ENCODE measurements at places on chromosomes 1 and 21.

DNA sequence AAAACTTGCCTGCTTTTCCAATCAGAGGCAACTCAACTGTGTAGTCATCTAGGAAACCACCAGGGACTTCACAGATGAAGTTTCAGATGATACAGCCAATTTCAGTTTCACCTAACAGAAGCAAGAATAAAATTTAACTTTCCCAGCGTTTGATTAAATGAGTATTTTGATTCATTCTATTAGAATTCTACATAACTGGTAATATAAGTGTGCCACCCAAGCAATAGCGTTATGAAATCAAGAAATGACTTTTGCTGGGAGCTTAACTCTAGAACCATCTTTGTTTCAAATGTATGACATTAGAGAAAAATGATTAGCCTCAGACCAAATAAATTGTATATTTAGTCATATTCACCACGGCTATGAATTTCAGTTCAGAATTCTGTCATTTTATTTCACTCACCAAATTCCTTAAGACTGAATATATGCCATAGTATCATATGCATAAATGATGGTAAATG is 239.3 kb downstream of the NRIP1 start:
- DNase-seq: no peak

DNA sequence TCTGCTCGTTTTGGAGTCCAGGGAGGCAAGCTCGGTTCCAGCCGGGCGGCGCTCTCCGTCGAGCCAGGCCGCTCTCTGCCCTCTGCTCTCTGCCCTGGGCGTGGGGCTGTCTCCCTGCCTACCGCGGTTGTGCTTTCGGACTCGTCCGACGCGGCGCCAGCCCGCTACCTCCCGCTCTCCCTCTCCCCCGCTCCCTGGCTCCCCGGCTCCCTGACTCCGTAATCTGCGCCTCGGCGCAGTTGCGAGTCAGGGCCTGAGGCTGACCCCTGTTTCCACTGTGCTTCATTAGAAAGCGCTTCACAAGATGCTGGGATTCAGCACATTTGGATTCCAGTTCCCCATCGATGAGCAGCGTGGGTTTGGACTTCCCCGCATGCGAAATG is 2.2 kb downstream of the SOX13 start:
- DNase-seq: no peak

- DNase-seq: no peak
These were observed 964.6 kb downstream of the BRINP3 start for GRCh38 chr1:189513091-189513490.

DNA sequence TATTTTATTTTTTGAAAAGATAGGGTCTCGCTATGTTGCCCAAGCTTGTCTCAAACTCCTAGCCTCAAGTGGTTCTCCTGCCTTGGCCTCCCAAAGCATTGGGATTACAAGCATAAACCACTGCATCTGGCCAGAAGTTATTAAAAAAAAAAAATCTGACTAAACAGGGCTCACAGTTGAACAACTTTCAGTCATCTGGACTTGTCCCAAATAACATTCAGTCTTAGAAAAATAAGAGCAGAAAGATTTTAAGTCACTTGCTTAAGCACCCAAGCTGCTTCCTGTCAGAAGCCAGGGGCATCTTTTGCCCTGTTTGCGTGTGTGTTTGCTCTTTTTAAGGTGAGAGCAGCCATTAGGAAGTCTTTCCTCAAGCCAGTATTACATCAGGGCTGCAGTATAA is 286.8 kb downstream of the LMO4 start:
- no peak for DNase-seq

DNA sequence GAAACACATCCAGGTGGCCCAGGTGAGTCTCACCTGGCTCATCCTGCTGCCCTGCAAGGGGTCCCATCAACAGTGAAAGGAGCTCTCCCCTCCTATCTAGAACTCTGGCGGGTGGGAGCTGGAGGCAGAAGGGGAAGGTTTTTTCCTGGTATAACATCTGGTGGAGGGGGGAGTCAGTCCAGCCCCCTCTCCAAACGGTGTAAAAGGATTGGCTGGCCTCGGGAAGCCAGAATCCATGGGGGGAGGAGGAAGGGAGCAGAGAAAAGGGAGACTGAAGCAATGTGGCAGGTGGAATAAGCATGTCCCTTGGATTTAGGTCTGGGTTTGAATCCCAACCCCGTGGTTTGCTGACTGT is 1.2 kb upstream of the CAMK2N1 start:
- DNase-seq: no peak

GRCh38 chr1:184150776-184151531 is 99.4 kb downstream of the TSEN15 start:
- DNase-seq: no peak

- DNase-seq: no peak
These were observed 40.1 kb downstream of the AHDC1 start for GRCh38 chr1:27563591-27564471.

GRCh38 chr1:50420689-50421365 is 2.4 kb downstream of the DMRTA2 start:
- peak; percentile 25 for DNase-seq

GRCh38 chr1:198638441-198638840 is 399 bp upstream of the PTPRC start:
- no peak for DNase-seq

DNA sequence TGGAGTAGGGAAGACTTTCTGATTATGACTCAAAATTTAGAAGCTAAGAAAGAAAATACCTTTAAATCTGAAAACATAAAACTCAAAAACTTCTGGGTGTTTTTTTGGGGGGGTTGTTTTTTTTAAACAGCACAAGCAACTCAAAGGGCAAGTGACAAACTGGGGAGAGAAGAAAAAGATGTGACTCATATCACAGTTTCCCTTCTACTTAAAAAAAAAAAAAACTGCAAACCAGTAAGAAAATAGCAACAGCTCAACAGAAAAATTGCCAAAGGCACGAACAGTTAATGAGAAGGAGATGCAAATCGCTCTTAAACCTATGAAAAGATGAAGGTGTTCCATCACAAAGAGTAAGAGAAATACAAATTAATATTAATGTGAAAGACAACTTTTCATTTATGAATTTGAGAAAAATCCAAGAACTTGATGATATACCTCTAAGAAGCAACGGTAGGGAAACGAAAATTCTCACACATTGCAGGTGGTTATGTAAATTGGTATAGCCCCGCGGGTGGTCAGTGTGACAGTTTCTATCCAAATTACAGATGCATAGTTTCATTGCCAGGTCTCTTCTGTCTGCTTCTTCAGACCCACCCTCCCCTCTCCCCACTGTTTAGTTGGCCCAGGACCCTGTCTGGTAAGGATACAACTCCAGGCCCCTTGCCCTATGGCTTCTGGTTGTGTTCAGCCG is 9.0 kb downstream of the IFNAR2 start:
- DNase-seq: no peak

GRCh38 chr21:14878971-14879370 is 185.8 kb downstream of the NRIP1 start:
- no peak for DNase-seq

- DNase-seq: no peak
These were observed 116.3 kb downstream of the DHRS3 start for GRCh38 chr1:12501661-12502060.

DNA sequence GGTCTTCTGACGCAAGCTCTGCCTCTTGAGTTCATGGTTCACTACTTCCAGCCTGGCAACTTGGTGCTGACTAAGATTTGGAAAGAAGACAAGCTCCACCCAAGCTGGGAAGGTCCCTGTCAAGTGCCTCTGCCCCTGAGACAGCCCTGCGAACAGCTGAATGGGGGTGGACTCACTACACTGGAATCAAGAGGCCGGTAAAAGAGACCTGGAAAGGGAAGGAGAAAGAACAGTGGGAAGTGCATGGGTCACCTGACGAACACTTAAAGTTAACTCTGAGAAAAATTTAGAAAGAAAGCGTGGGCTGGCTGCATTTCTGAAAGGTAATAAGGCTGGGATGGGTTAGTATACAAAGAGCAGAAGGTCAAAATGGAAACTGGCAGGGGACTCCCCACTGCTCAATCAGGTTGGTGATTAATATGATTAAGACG is 26.1 kb upstream of the ZNF496 start:
- no peak for DNase-seq

GRCh38 chr21:37199057-37199924 is 67.8 kb downstream of the VPS26C start:
- DNase-seq: no peak

DNA sequence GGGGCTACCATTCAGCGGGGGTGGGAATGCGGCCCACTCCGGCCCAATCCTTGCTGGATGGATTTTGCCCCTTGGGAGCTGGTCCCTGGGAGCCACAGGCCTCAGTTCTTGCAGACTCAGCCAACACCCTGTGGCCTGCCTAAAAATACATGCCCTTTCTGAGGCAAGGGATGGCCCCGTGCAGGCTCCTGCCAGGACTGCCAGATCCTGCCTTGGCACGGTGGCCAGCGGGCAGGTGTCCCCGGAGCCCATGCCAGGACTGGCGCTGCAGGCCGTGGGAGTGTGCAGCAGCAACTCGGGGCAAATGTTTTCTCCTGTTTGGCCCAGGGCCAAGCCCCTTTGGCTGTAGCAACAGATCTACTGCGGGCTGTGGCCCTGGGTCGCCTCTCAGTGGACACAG is 1.6 kb upstream of the PANK4 start:
- DNase-seq: no peak

GRCh38 chr21:35189077-35189863 is 140.2 kb upstream of the RUNX1 start:
- DNase-seq: no peak

DNA sequence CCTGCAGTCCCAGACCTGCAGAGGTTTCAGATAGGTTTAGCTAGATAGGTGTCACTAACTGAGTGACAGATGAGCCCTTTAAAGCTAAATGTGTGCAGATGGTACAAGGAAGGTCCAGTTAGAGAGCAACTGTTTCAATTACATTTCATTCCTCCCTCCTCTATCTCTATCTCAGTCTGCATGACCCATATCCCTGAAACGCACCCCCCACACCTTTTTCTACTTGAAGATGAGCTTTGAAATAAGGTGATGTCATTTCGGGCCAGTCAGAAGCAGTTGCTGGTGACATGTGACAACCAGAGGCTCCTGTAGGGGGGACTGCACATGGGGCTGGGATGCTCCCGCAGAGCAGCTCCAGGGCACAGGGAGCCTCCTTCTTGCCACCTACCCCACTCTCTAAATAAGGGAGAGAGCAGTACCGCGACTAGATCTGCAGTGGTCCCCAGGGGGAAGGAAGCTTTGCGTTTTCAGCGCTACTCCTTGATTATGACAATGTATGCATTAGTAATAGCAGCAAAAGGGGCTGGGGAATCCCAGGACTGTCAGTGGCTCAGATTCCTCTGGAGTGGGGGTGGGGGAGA is 4.3 kb downstream of the ATP8B2 start:
- no peak for DNase-seq

- DNase-seq: no peak
These were observed 40.7 kb upstream of the C1orf185 start for GRCh38 chr1:51061231-51061918.

- peak; percentile 30 for DNase-seq
These were observed at the start of gene GLMP for GRCh38 chr1:156295391-156295947. Gene GLMP (minus strand): TSS chr1:156295679. CDS start chr1:156295645, 34 bp downstream.

DNA sequence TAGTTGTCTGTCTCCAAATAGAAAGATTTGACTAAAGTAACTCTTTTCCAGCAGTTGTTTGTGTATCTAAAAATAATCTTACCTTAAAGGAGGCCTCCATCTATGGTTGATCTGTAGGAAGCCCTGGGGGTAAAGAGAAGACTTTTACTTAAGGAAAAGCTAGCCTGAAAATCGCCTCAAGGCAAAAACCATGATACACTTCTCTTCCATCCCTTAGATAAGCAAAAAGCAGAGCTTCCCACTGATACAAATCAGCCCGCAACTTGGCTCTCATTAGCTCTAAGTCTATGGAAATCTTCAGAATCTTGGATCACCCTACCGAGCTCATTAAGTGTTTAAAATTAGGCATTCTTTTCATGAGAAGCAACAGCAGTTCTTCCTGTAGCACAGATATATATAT is 576.9 kb upstream of the PTBP2 start:
- no peak for DNase-seq

- no peak for DNase-seq
These were observed 37.3 kb downstream of the MACO1 start for GRCh38 chr1:25468033-25468432.

GRCh38 chr1:11384170-11384554 is 94.8 kb upstream of the DISP3 start:
- DNase-seq: no peak

GRCh38 chr1:180103819-180104218 is 50.9 kb upstream of the QSOX1 start:
- no peak for DNase-seq

- no peak for DNase-seq
These were observed 200.3 kb downstream of the DSCAM start for GRCh38 chr21:40646651-40647050.

DNA sequence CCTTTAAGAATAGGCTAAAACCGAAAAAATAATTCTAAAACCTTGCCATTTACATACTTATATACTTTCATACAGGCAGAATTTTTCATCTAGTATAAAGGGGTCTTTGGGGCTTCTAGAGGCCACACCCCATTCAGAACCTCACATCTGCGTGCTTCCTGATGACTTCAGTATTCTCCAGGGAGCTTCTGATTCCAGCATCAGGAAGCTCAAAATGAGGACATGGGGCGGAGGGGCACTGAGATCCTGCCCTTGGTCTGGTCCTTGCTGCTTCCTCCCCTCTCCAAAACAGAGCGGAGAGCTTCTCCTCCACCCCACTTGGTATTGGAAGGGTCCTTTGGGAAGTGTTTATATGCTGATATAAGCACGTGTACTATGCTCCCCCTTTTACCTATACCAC is 13.8 kb downstream of the PAX7 start:
- DNase-seq: no peak

- DNase-seq: no peak
These were observed 29.6 kb upstream of the SLC6A9 start for GRCh38 chr1:44060830-44061267.

GRCh38 chr1:118201524-118201923 is 16.5 kb upstream of the SPAG17 start:
- DNase-seq: no peak

DNA sequence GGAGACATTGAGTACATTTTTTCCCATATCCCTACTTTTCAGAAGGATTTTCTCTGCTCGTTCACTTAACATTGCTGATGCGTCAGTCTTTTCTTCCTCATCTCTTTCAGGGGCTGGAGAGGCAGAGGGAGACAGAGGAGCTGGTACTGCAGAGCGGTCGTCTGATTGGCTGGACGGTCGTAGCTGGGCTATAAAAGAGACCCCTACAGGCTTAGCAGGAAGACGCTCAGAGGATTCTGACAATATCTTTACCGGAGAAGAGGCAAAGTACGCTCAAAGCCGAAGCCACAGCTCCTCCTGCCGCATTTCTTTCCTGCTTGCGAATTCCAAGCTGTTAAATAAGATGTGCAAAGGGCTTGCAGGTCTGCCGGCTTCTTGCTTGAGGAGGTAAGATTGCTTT is at the start of gene RGS4:
TSS of gene RGS4 (plus strand) at position 220 of the 400 bp plus-strand sequence. CDS start at position 344, 124 bp downstream.
- no peak for DNase-seq
